ENCODE measurements at places on chromosomes 6 and 20.

GRCh38 chr6:118306392-118307238 lies 241.5 kb upstream of the PLN start:
- DNase-seq, result no peak

DNA sequence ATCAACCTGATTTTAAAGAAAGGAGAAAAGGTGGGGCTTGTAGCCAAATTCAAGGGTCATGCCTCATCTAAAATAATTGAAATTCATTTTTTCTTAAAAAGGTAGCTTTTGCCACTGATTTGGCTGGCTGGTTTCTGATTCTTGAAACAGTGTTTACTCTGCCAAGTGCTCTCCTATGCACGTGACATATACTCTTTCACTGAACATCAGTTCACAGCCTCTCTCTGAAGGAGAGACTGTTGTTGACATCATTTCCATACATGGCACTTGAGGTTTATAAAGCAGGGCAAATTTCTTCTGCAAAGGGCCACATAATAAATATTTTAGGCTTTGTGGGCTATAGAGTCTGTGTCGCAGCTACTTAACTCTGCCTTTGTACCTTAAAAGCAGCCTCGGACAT lies 40.4 kb upstream of the DOK5 start:
- no peak for DNase-seq

DNA sequence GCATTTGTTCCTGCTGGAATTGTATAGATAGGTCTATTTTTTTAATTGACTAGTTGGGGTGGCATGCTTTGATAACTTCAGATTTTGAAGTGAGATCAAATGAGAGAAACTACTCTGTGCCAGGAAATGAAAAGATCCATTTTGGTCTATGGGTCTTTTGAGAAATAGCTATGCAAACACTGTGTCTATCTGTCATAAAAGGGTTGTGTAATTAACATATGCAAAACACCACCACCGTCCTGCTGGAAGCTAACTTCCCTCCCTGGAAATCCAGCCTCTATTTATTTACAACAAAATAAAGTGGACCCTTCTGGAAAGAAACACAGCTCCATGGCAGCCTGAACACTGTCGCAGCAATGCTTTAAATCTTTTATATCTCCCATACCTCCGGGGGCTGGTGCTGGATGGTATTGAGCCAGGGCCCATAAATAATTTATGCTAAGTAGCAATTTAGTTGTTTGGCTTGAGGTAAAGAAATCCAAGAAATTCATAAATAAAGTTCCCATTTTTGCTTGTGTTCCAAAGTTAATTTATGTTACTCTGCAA lies 244.2 kb upstream of the POU3F2 start:
- no peak for DNase-seq

- peak; percentile 97 for DNase-seq
Observed at GRCh38 chr6:28747631-28748157, 176.1 kb downstream of the TRIM27 start.

GRCh38 chr6:26254724-26255123 lies 110.3 kb upstream of the BTN3A2 start:
- no peak for DNase-seq
